ENCODE measurements at places on chromosomes 2 and 18.
A peak's percentile ranks its signal among the peaks of the same experiment; 100 is the strongest.

DNA sequence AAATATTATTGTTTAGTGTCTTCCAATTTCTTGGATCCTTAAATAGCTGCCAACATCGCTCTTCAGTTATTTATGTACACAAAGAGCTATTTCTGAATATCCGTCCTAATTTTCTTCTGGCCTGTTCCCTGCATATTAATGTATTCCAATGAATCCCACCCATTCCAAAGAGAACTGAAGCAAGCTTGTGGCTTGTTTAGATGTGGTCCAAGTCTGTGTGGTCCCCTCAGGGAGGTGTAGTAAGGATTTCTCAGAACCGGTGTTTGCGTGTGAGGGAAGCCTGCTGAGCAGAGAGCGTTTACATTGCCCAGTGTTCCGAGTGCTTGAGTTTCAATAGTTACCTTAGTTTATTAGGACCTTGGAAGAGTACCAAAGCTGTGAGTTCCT, 25.1 kb upstream of the IL1R1 start:
- DNase-seq, result no peak

DNA sequence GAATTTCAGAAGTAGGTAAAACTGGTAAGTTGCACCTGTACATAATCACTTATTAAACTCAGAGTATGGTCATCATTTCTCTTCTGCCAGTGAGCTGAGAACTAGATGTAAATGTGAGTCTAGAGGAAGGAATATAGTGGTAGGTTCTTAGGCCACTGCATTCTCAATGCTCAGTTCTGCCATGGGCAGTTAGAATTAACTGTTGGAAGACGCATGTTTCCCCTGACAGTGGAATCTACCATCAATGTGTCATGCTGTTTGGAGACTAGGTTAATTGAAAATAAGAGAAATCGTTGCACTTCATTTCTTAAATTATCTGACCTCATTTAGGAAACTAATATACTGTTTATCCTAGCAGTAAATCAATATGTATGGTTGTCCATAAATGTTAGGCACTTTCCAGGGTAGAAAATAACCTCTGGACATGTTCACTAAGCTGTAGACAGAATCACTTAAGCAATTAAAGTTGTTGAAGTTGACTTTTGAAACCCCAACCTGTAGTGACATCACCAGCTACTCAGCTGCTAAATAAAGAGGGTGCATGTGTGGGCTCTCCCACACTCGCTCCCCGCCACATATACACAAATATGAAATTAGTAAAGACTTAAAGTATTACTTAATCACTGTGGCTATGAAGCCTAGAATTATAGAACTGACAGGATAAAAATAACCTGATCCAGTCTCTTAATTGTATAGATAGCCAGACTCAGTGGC, 91.5 kb upstream of the NOSTRIN start:
- no peak for DNase-seq

- no peak for DNase-seq
These were observed 243.0 kb downstream of the RPRM start for GRCh38 chr2:153235516-153235915.

- no peak for DNase-seq
These were observed 86.4 kb upstream of the OTOS start for GRCh38 chr2:240226672-240227537.

- no peak for DNase-seq
These were observed 826.8 kb downstream of the TRIB2 start for GRCh38 chr2:13543550-13543949.

DNA sequence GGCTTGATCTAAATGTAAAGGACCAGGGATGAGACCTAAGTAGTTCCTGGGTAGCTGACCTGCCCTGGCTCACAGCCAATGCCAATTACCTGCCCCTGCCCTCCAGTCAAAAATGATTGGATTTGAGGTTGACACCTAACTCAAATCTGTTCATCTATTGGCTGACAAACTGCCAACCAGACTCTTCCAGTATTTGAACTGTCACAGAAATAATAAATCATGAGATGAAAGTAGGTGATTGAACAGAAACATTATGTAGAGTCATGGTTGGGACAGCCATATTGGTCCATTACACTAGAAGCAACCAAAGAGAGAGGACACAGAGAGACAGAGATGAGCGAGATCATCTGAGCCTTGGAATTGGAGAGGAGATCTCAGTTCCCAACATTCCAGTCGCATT, 109.1 kb downstream of the ATL2 start:
- no peak for DNase-seq

GRCh38 chr2:5700551-5700950, 8.4 kb downstream of the SOX11 start:
- DNase-seq, result no peak

GRCh38 chr2:240255811-240256703, 115.6 kb upstream of the OTOS start:
- DNase-seq, result no peak

- DNase-seq, result no peak
These were observed 1.4 kb upstream of the SOX11 start for GRCh38 chr2:5690718-5691220.

DNA sequence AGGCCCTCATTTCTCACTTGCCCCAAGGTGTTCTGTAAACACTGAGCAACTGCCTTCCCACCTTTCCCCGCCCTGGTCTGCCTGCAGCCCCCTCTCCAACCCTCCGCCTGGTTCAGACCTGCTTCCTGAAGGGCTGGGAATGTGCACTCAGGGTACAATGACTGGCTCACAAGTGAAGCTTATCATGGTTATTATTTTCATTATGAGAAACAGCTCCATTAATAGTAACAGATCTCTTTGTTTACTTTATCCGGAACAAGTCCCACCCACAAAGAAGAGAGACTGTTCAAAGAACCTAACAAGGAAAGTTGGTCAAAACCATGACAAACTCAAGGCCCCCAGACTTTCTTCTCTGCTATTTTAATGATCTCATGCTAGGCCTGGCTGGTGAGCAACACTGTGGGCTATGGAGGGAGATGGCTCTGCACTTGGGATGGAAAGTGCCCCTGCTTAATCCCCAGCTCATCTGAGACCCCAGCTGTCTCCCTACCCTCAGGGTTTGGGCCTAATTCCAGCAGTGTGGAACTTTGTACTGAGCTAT, 36.7 kb downstream of the ARHGAP25 start:
- DNase-seq, result no peak

GRCh38 chr2:224847381-224847780, 131.2 kb upstream of the CCDC195 start:
- DNase-seq, result no peak

DNA sequence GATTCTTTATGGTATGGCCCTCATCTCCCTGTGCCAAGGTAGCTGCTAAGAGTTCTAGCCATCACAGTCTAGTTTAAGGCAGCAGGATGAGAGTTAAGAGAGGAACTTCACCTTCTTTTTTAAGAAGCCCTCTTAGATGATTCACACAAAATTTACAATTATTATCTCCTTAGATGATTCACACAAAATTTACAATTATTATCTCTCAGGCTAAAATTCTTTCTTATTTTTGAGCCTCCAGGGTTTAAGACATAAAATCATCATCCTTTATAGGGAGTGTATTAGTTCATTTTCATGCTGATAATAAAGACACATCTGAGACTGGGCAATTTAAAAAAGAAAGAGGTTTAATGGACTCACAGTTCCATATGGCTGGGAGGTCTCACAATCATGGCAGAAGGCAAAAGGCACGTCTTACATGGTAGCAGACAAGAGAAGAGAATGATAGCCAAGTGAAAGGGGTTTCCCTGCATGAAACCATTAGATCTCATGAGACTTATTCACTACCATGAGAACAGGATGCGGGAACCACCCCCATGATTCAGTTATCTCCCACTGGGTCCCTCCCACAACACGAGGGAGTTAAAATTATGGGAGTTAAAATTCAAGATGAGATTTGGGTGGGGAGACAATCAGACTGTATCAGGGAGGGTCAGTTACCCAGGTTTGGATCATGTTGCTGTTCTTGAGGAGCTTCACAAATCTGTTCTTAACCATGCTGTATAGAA, 133.0 kb upstream of the MYO3B start:
- no peak for DNase-seq

DNA sequence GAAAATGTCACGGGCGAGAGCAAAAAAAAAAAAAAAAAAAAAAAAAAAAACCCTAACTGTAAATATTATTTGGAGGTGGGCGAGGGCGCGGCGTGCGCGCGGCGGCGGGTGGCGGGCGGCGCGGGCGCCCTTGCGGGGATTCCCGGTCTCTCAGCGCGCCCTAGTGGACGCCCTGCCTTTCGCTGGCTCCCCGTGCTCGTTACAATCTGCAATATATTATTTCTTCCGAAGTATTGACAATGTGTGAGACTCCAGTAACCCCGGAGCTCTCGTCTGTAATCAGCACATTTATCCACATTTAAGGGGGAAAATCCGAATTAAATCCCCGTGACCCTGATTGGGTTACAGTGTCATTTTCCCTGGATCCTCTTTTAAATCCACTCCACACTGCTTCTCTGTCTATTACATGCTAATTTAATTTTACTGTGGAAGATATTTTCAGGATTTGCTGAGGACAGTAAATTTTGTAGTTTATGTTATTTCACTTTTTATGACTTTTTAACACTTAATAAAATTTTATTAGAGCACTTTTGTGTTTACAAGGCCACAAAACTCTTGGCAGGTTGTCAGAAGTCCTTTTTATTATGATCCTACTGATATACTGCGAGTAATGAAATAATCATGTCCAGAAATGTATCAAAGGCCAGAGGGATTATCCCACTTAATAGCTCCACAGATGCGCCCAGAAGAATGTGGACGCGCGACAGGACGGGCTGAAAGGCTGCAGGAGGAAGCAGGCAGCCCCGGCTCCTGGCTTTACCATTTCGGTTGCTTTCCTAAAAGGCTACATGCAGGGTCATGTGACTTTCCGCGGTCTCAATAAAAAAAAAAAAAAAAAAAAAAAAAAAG, 369.1 kb downstream of the MTX2 start:
- DNase-seq, result peak; percentile 87

All from fibroblast of skin of left quadriceps (primary cell).